Activated naive CD4-positive, alpha-beta T cell treated with anti-CD3 and anti-CD28 coated beads for 36 hours (primary cell): ENCODE measurements at places on chromosomes 1 and 21. TPM values are rescaled to one million over a fixed set of nuclear protein-coding genes. Genes with fewer than 3 reads are reported as not detected.

The KRTAP19-5 gene
- total RNA-seq: not detected

The CACHD1 gene
- total RNA-seq: 2.6 TPM

The GBP7 gene
- 0.12 TPM for total RNA-seq

The TFF3 gene
- not detected for total RNA-seq

The ARHGAP29 gene
- 0.48 TPM for total RNA-seq
